ENCODE measurements at places on chromosomes 7 and 10.

GRCh38 chr10:6385665-6386064 is 182.9 kb downstream of the PFKFB3 start:
- DNase-seq: no peak

- no peak for DNase-seq
Measured at GRCh38 chr10:33618196-33618595, 283.7 kb upstream of the NRP1 start.

- no peak for DNase-seq
Measured at GRCh38 chr7:116979430-116979829, 26.1 kb downstream of the ST7 start.

DNA sequence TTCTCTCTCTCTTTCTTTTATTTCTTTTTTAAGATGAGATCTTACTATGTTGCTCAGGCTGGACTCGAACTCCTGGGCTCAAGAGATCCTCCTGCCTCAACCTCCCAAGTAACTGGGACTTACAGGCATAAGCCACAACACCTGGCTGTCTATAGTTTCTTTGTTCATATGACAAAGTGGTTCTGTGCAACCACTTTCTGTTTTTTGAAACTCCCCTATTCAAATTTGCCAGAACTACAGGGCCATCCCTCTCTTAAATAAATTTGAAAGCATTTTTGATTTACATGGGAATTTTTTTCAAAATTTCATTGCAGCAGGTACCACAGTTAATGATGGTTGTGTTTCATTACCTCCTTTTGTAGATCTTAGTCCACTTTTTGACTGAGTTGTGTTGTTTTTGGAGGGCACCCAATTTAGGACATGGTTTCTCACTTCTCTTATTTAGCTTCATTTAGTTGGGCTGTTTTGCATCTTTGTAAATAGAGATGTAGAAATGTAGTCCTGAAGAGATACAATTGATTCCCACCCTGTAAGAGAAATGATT is 119.2 kb downstream of the LRRC4 start:
- DNase-seq: no peak

DNA sequence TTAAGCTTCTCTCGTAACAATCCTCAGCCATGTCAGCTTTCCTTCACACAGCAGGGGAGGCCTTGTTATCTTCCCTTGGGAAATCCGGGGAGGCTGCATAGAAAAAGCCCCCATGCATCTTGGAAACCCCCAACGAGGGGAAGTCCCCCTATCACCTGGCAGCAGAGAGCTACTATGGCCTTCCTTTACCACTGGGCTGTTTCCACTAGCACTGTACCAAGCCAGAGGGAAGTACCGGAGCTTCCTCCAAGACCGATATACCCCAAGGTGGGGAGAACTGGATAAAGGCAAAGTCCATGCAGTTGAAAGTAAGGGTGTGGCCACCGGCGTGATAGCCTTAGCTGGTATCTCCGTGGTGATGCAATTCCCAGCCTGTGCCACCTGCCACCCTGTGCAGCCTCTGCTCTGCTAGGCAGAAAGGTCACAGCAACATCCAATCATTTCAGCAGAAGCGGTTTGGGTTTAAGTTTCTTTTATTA is 4.4 kb upstream of the CLIP2 start:
- DNase-seq: no peak

DNA sequence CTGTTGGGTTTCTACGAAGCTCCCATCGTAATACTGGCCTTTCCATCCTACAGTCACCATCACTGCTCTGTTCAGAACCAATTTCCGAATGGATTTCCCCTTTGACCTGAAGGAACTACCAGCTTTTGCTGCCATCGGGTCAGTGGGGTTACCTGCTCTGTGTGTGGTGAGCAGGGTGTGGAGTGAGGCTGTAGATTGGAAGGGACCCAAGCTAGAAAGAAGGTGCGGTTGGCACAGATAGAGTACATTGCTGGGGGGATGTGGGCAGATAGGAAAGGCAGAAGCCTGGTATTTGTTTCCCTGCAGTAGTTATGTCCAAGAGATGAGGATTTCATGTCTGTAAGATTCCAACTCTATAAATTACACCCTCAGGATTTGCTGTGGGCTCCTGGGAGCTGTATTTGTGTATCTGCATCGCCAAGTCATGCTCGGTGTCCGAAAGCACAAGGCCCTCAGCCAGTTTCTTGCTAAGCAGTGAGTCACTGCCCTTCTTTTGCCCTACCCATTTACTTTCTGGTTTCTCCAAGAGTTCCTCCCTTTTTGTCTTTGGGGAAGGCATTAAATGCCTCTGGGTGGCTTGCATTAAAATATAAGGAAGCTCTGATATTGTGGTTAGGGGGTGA is 15.4 kb downstream of the CLCN1 start:
- no peak for DNase-seq

- no peak for DNase-seq
Measured at GRCh38 chr7:137953043-137953664, 48.7 kb downstream of the CREB3L2 start.

- no peak for DNase-seq
Measured at GRCh38 chr7:80097756-80098155, 36.9 kb upstream of the GNAI1 start.

Measured in stimulated activated CD4-positive, alpha-beta T cell treated with anti-CD3 and anti-CD28 coated beads, TNF-alpha, amount 100 ng/mL, for 24 hours (primary cell).